Activated naive CD4-positive, alpha-beta T cell (primary cell): ENCODE measurements at places on chromosomes 7 and 10.

GRCh38 chr7:99255463-99255862 is 17.2 kb upstream of the MYH16 start:
- DNase-seq = no peak

DNA sequence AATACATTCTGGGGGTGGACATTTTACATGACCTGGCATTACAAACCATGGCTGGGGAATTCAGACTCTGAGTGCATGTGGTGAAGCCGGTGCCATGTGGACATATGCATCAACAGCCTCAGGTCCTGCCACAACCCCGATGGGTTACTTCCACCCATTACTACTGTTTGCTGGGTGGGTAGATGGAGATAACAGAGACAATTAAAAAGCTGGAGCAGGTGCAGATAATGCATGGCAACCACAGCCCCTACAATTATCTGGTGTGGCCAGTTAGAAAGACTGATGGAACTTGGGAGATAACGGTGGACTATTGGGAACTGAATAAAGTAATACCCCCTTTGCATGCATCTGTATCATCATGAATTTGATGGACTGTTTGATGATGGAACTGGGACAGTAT is 21.6 kb upstream of the ADAMTS14 start:
- DNase-seq = no peak

DNA sequence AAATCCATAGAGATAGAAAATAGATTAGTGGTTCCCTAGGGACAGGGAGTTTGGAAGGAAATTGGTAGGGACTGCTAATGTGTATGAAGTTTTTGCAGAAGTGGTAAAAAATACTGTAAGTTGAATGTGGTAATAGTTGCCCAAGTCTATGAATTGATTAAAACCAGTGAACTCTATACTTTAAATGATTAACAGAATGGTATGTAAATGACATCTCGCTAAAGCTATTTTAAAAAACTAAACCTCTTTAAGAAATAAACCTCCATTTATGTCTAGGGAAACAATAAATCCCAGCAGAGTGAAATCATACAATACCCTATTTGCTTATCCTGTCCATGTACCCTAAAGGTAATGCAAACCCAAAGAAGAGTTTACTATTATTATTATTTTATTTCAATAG is 61.4 kb downstream of the IPMK start:
- no peak for DNase-seq

DNA sequence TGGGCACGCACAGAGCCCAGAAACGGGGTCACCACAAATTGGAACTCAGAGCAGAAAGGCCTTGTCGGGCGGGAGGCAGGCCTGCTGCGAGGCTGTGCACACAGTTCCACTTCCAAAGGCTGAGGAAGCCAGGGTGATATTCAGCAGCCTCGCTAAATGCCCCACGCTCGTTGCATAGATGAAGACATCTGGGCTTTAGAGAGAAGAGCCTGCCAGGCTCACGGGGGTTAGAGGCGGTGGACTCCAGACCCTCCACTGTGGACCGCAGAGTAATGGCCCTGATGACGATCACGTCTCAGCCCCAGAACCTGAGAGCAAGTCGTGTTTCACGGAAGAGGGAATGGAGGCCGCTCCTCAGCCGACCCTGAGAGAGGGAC is 104.2 kb downstream of the DNAJB6 start:
- no peak for DNase-seq

GRCh38 chr7:88224601-88225275 is 4.9 kb upstream of the SRI start:
- DNase-seq = no peak

- no peak for DNase-seq
Observed at GRCh38 chr7:118152149-118152548, 31.8 kb upstream of the LSM8 start.

GRCh38 chr10:13909516-13910258 is 322.9 kb downstream of the PRPF18 start:
- DNase-seq = no peak

DNA sequence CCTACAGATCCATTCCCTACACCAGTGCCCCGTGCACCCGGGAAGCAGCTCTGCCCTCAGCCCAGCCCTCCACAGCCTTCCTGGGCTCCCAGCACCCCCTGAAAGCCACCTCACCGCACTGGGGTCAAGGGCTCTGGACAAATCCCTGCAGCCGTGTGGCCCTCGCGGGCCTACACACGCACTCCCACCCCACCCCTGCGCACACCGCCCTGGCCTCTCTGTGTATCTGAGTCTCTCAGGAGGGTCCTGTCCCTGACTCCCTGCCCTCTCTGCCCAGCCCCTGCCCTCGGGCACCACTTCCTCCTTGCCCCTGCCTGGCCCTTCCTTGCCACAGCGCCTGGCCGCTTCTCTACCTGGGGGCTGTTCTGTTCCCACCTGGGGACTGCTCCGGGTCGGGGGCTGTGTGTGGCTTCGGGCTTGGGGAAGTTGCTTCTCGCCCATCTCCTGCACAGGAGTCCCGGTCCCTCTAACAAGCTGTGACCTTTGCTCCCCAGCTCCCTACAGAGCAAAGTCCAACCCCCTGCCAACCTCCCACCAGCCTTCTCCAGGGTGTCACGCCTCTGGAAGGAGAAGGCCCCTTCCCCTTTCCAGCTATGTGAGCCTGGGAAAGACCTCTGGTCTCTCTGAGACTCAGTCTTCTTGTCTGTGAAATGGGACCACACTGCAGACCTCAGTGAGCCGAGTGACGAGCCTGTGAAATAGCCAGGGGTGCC is 1.5 kb downstream of the TMEM184A start:
- DNase-seq = no peak

DNA sequence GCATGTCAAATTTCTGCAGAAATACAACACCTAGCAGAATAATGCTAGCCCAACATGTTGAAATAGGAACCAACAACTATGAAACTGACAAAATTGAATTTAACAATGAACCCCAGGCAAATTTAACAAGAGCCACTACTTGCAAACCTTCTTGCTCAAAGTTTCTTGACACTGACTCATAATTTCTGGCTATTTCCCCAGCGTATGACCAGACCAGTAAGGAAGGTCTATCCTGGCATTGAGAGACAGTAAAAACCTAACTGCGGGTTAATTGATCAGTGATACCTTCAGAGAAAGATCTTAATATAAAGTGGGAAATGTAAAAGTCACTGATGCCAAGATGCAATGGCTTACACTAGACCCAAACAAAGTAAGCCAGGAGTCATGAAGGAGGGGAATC is 510.1 kb downstream of the ARL4A start:
- DNase-seq = no peak

DNA sequence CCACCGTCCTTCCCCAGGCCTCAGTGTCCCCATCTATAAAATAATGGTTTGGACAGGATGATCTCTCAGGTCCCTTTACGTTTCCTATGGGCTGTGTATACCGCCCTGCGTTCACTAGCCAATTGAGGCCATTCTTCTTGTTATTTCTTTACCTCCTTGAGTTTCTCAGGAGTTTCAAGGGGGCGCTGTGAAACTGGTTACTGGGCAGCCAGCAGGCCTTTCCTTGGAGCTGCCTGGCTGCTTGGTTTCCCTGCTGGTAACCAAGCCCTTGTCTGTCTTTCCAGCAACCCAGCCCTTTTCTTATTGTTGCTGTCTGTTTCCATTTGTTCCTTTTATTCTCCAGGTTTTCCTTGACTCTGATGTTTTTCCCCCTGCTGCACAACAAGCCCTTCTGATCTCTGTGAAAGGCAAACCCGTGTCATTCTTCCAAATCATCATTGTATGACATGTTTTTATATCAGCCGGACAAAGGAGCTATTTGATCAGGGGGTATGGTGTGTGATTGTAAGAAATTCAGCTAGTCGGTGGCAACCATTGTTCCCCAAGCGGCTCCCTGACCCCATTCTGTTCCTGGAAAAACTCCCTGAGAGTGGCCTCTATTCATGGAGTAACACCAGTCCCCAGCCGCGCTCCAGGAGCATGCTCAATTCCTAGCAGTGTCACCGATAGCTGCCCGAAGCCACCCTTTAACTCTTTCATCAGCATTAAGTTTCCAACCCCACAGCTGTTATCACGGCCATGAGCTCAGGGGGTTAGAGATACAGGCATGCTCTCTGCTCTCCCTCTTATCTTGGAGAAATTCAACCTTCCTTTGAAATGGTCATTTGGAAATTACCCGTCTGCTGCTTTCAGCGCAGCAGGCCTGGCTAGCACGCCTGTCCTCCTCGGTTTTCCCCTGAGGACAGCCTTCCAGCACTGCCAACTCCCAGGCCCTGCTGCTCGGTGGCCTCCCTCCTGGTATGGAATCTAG is 26.6 kb downstream of the FGF8 start:
- DNase-seq = no peak

DNA sequence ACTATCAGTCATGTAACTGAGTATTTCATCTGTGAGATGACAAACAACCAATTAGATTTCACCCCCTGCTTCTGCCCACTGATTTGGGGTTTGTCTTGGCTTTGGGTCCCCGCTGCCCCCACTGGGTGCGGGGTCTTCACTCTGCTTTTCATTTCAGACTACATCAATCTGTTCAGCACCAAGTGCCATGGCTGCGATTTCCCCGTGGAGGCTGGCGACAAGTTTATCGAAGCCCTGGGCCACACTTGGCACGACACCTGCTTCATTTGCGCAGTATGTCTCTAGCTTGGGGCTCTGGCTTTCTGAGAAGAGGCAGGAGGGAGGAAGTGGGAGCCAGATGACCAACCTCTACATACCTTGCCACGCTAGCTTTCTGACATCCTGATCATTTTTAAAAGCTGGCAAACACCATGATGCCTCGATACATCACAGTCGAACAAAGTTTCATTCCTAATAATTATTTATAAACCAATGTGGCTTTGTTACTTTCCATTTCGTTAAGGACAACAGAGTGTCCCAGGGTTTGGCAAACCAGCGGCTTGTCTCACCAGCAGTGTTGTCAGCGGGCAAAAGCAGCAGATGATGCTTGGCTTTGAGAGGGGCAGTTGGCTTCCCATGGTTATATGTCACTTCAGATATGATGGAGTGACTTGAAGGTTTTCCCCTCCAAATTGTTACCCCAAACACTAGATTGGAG is 30.3 kb upstream of the BMPR1A start:
- DNase-seq = no peak

- DNase-seq = no peak
Observed at GRCh38 chr10:103463499-103463898, 4.8 kb upstream of the CALHM1 start.

- DNase-seq = no peak
Observed at GRCh38 chr10:71638064-71638821, 81.3 kb downstream of the C10orf105 start.

GRCh38 chr7:143318661-143319060 is 2.8 kb downstream of the CLCN1 start:
- no peak for DNase-seq

- no peak for DNase-seq
Observed at GRCh38 chr7:47832105-47832715, 116.1 kb downstream of the PKD1L1 start.

- DNase-seq = no peak
Observed at GRCh38 chr7:116034411-116034810, 3.8 kb upstream of the TFEC start.

- DNase-seq = no peak
Observed at GRCh38 chr7:117126676-117127075, 173.4 kb downstream of the ST7 start.

DNA sequence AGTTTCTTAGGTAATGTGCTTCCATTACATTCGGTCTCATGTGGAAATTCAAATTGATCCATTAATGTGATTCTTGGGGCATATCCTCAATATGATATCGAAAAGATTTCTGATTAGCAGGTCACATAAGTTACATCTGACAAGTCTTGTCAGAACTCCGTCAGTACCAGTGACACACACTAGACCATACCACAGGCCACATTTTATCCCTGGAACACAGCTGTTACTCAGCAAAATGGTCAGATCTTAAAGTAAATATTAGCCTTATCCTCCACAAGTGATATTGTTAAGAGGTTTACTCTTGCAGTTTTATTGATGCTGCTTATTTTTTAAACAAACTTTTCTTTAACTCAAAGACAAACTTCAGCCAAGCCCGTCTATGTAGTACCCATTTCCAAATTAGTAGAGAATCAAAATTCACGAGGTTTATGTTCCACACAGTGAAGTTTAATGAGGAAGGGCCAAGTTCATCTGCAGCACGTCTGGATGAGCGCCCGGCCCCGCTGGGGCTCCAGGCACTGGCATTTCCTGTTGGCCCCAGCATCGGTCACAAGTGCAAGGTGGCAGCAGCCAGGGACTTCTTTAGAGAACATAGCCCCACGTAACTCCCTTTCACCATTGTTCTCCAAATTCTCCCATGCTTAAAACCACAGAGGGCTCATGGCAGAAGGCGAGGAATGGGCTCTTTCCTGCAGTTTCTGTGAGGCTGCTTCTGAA is 132.2 kb downstream of the VIPR2 start:
- DNase-seq = no peak

- DNase-seq = no peak
Observed at GRCh38 chr10:125032474-125033020, 90.6 kb downstream of the ZRANB1 start.

GRCh38 chr10:129501652-129502436 is 34.8 kb downstream of the MGMT start:
- no peak for DNase-seq

DNA sequence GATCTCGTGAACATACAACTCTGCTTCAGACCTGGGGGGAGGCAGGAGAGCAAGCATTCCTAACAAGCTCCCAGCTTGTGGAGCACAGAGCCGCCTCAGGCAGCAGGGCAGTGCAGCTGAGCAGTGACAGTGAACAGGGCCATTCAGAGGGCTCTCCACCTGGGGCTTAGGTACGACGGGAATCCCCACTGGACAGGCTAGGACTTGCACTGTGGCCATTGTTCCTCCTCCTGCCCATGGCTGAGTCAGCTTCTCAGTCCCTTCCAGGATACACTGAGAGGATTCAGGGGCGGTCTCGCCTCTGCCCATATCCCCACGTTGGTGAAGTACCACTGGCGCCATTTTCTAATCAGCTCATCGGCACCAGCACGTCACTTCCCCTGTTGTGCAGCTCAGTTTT is 71.1 kb downstream of the FIGNL1 start:
- DNase-seq = no peak

GRCh38 chr7:96901822-96902445 is 103.4 kb upstream of the DLX6 start:
- DNase-seq = no peak

- no peak for DNase-seq
Observed at GRCh38 chr7:151089893-151090730, 3.8 kb downstream of the AGAP3 start.

DNA sequence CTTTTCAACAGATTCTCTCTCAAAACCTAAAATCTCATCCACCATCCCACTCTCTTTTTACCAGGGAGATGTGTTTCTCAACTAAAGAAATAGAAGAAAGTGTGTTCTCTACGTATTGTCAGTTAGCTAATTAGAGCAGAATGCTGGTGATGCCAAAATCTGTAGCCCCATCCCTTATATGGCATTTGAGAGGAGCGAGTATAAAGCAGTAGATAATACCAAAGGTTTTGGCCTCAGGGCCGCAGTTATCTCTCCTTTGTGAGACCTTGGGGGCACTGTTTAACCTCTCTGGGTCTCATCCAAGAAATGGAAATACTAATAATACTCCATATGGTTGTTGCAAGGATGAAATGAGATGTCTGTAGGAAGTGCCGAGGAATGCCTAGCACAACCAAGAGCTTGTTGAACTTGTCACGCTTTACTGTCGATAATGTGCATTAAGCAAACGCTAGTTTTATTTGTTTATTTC is 456 bp upstream of the DLD start:
- no peak for DNase-seq

- no peak for DNase-seq
Observed at GRCh38 chr7:74173491-74173865, 678 bp upstream of the EIF4H start.
